NCI-H2029 (cell line): ENCODE measurements at places on chromosomes 6 and 20.

DNA sequence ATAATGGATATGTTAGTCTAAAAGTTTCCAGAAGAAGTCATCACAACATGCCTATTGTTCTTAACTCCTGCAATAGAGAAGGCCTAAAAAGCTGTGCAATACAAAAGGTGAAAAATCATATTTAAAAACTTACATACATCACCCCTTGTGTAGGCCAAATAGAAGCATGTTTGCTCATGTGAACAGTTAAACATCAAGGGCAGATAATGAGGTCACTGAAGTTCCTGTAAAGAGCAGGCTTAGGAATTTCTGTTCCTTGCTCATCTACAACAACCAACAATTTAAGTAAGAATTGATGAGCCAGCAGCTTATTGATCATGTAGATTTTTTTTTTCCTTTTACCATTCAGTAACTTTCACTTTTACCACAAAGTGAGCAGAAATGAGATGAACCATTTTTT lies 7.5 kb upstream of the NUP153 start:
- no peak for DNase-seq

DNA sequence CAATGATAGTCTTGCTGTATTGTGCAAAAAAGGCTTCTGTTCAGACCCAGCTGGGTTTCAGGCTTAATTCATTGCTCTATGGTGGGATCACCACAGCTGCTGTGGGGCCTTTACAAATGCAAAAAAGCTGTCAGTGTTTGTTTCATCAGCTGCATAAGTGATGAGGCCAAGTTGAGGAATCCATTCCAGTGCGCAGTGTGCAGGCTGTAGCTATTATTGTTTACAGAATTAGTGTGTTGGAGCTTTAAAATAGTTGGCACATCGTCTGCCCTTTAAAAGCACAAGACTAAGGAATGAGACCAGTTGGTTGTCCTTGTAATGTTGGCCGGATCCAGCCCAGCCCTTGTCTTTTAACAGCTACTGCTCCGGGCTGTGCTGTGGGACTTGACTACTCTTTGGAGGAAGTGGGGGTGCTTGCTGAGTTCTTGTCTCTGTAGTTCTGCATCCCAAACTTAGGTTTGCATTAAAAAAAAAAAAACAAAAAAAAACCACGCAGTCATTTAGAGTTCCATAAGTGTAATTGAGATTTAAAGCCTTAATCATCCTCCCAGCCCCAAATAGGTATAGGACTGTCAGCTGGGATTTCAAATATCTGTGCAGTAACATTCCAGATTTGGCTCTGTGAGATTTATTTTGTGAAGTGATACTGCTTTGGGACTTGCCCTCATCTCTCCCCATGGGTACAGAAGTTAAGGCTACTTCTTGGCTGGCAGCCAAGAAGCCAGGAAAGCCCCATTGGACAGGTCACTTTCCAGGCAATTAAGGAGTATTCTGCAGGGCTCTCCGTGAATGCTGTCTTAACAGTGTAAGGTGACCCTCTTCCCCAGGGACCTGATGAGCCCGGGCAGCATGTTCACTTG lies 19.3 kb downstream of the JARID2 start:
- DNase-seq = no peak

DNA sequence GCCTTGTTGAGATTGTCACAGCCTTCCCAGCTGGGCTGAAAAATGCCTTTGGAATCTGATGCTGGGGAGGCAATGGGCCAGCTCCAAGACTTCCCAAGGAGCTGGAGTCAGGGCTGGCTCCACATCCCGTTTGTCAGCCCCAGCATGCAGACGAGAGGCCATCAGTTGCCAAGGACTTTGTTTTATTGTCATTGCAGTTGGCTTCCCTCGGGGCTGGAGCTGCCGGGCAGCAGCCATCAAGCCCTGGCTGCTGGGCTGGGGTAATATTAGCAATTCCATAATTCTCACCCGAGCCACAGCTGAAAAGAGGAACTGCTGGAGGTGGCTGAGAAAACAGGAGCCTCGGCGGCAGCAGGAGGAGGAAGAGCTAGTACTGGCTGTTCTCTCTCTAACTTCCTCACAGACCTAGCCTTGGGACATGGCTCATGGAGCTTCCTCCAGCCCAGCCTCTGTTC lies 182.5 kb downstream of the CDC5L start:
- DNase-seq = no peak

GRCh38 chr6:156910938-156911337 lies 133.8 kb downstream of the ARID1B start:
- DNase-seq = no peak

GRCh38 chr6:36491378-36491965 lies 48.7 kb downstream of the KCTD20 start:
- no peak for DNase-seq

DNA sequence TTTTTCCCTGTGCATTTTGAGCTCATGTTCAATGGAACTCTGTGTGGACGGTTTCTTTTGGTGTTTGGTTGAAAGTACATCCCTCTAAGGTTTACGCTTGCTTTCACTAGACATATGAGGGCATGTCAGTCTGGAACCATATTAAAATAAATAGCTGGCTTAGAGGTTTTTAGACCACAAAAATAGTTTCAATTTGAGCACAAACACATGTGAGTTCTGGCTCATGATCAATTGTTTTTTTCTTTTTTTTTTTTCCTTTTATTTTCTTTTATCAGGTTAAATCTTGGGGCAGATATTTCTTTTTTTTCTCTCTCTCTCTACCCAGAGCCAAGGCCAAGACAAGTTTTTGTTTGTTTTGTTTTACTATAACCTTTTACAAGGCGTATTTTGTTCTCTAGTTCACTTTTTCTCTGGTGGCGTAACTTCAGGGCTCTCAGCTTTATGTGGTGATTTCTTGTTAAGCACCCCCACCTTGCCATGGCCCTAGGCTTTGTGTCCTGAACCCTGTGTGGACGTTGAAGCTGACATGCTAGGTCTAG lies 92.9 kb downstream of the SHLD1 start:
- DNase-seq = no peak

GRCh38 chr6:56820060-56820459 lies 134.8 kb upstream of the BEND6 start:
- DNase-seq = no peak

- no peak for DNase-seq
Observed at GRCh38 chr6:104608101-104608500, 251.6 kb downstream of the HACE1 start.

- no peak for DNase-seq
Observed at GRCh38 chr20:55140631-55141030, 665.2 kb downstream of the DOK5 start.

- DNase-seq = no peak
Observed at GRCh38 chr6:36743538-36744303, 46.1 kb downstream of the RAB44 start.

- DNase-seq = no peak
Observed at GRCh38 chr20:24059174-24059573, 70.6 kb upstream of the GGTLC1 start.

GRCh38 chr20:36040571-36040970 lies 72.2 kb downstream of the CNBD2 start:
- DNase-seq = no peak

DNA sequence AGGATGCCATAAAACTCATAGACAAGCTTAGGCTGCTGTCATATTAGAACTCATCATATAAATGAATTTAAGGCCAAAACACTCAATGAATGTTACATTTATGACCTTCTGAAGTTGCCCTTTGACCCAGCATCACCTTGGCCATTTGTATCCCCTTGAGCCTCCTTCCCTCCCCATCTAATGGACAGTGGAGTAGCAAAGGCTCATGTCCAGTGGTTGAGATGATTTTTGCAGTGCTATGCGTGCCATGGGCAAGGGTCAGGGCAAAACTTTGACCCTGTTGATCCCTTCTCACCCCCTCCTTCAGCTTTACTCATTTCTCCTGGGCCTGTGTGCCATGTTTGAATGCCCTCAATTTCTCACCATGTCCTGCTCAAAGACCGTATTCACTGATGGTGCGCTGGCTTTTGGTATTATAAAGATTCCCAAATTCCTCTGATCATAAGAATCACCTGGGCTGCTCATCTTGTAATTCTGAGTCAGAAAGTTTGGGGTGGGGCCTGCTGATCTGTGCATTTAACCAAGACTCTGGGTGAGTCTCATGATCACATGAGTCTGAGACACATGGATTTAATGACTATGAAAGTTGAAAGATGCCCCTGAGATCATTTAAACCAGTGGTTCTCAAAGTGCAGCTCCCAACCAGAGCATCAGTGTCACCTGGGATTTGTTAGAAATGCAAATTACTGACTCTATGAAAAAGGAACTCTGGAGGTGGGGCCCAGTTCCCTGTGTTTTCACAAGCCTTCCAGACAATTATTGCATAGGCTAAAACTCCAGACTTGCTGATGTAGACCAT lies 57.5 kb upstream of the IL20RA start:
- no peak for DNase-seq

DNA sequence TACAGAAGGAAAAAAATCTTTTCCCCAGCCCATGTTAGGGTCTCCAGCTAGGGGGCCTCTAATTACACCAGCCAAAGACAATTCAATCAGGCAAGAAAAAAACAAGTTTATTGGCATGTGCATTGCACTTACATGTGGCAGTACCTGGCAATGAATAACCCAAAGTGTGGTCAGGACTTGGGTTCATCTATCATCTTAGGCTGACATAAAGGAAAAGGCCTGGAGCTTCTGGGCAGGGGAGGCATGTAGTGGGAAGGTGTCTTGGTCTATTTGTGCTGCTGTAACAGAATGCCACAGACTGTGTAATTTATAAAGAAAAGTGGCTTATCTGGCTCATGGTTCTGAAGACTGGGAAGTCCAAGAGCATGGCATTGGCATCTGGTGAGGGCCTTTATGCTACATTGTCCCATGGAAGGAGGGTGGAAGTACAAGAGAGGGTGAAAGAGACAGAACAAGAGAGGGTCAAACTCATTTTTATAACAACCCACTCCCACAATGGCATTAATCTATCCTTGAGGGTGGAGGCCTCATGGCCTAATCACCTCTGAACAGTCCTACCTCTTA lies 4.4 kb upstream of the PYGB start:
- DNase-seq = no peak

DNA sequence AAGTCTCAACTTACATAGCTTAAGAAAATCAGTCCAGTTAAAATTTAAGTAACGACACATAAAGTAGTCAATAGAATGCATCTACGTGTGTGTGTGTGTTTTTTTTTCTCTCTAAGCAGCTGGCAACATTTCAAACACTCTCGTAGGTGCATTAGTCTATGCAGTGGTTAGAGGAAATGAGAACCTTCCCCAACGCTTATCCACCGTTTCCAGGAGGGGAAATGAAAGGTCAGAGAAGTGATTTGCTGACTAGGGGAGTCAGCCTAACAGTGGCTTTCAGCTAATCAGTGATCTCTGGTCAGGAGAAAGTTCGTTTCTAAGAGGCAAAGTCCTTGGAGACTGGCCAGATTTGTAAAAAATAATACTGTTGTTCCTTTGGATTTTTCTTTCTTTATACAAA lies 806.6 kb downstream of the C6orf118 start:
- peak; percentile 66 for DNase-seq

DNA sequence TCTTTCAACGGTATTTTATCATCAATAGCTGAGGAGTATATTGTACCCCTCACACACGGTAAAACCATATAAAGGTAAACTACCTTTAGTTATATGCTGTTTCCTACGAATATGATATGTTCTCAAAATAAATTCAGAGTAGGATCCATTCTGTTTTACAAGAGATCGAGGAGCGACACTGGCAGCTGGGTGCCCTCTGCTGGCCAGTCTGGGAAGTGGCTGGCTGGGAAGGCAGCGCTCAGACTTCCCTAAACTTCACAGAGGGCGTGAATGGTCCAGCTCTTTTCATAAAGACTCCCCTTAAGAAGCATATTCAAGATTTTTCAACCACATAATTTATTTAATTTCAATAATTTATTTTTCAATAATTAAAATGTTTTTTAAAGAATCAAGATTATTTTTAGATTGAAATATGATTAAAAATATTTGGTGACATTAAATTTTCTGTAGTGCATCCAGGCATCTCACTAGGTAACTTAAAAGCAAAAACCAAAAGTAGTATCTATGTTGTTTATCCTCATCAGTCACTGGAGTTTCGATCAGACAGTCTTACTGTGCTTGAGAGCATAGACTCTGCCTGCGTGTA lies 187.5 kb upstream of the PDE10A start:
- DNase-seq = peak; percentile 23
